ENCODE measurements at places on chromosomes 2 and 18.
A peak's percentile ranks its signal among the peaks of the same experiment; 100 is the strongest.

DNA sequence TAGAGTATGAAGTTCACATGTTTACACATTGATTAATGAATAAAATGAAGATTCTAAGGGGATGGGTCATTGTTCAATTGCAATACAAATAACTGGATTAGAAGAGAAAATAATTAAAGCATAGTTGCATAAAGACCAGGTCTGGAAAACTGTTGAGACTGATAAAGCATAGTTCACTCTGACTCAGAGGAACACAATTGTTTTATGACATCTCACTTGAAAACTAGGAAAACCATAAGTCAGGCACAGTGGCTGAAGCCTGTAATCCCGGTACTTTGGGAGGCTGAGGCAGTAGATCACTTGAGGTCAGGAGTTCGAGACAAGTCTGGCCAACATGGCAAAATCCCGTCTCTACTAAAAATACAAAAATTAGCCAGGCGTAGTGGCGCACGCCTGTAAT, 46.7 kb downstream of the PLA2R1 start:
- DNase-seq: no peak

DNA sequence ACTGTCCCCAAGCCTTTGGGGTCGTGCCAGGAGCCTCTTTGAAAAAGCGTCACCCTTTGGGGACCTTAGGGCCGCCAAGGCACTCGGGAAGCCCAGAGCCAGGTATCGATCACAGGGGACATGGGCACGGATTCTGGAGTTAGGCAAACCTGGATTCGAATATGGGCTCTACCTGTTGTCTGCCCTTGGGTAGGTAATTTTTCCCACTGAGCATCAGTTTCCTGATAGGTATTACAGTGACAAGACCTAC, 9.3 kb downstream of the TMEM198 start:
- DNase-seq: no peak

DNA sequence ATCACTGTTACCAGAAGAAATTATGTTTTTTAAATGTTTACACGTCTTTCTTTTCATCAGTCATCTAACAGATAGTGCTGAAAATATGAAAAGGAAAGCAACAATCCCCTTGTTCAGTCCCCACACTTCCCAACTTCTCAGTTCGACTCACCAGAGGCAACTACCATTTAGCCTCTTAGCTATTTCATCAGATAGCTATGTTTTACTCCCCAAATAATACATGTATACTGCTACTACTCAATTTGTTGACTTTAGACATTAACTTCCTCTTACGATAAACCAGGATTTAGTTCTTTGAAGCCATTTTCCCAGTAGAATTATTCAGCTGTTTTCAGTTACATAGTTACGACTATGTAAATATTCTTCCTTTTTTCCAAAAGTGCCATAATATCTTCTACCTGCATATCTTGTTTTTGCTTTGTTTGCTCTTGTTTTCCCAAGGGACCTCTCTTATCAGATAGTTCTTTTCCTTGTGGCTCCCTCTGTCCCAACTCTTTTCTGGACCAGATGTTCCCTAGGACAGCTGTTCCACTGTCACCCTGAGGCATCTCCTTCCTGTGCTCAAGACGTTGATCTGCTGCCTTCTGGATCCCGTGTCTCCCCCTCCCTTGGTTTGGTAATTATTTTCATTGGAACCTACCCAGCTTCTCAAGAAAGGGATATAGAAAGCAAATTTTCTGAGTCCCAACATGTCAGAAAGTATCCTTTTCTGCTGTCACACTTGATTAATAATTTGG, 289.3 kb upstream of the TANK start:
- no peak for DNase-seq

GRCh38 chr18:31634331-31634713, 42.6 kb downstream of the TTR start:
- no peak for DNase-seq

- DNase-seq: peak; percentile 84
Observed at GRCh38 chr2:240560084-240560479, at the start of gene DUSP28. Gene DUSP28, plus strand, starts transcription at chr2:240560357. Its CDS starts 328 bp downstream, at chr2:240560685.

GRCh38 chr18:26549263-26550094, 1.1 kb upstream of the KCTD1 start:
- no peak for DNase-seq

GRCh38 chr2:31729442-31730092, 148.8 kb upstream of the SRD5A2 start:
- no peak for DNase-seq
